ENCODE measurements at places on chromosomes 16 and 17.

DNA sequence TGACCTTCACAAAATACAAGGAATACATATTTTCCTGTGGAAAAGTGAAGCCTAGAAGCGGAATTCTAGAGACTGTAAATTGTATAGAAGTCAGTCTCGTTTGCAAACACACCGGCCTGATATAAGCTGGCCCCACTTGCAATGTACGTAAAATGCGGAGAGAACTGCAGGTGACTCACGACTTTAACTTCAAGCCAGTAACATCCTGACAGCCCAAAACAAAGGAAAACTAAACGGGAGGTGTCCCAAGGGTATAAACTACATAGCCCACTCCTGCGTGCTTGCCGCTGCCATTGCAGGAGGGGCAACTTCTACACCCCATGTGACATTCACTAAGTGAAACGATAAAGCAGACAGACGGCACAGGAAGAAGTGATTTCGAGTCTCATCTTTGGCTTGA is 101.6 kb downstream of the CYTH1 start:
- DNase-seq = peak; percentile 65

DNA sequence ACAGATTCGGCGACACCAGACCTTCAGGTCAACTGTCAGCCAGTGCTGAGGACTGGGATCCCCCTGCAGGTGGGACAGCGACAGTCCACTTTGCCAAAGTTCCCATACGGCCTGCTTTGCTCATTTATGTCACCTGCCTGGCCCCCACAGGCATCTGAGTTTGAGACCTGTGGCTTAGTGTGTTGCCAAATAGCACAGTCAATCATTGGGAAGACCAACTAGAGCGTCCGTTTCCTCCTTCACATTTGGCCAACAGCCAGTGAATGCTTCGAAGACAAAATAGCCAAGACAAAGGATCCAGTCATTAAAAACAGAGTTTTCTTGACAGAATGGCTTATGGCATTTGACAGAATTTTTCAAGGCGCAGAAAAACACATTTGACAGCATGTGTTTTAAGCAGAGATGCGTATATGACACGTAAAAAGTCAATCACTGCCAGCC is 113.8 kb downstream of the ABCC12 start:
- DNase-seq = no peak

GRCh38 chr17:32157225-32157624 is 14.9 kb downstream of the RHOT1 start:
- DNase-seq = peak; percentile 33

DNA sequence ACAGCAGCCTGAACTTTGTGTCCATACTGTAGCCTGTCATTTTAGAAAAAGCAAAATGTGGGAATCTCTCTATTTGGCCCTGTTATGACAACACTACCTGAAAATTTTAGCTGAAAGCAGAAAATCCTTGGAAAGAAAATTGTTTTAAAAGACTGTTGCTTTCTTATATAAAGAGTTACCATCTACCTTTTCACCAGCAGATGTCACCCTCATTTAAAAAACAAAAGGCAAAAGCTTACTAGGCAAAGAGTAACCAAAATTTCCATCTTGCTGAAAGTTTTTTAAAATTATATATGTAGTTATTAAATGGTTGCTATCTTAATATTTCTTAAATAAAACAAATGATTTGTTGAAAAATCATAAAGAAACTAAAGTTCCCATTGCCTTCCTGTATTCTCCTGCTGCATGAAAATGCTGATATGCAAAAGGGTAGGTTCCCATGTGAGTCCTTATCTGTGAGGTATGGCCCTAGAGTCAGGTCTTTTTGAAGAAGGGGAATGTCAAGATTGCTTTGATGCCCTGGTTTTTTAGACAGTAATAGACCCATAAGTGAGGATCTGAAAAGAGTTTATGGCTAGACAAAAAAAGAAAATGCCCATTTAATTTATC is 61.0 kb downstream of the TNRC6C start:
- peak; percentile 67 for DNase-seq

GRCh38 chr17:55842405-55843158 is 91.7 kb downstream of the PCTP start:
- DNase-seq = no peak

- no peak for DNase-seq
These were observed 9.0 kb downstream of the DYNLL2 start for GRCh38 chr17:58092101-58092796.

DNA sequence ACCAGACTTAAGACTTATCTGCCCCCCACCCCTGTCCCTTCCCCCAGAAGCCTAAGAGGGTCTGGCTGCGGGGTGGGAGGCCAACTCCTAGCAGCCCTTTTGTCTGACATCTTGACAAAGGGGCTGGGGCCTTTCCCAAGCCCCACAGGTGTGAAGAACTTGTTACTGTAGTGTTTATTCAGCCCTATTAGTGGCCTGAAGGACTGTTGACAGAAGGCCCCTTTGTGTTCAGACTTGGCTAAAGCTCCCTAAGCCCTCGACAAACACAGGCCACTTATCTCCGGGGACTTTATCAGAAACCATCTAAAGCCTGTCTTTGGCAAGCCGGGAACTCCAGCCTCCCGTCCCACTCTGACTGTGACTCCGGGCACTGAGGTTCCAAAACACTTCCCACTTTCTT is 129.8 kb downstream of the NTN1 start:
- DNase-seq = no peak

GRCh38 chr17:81608082-81608481 is 28.8 kb downstream of the NPLOC4 start:
- no peak for DNase-seq

DNA sequence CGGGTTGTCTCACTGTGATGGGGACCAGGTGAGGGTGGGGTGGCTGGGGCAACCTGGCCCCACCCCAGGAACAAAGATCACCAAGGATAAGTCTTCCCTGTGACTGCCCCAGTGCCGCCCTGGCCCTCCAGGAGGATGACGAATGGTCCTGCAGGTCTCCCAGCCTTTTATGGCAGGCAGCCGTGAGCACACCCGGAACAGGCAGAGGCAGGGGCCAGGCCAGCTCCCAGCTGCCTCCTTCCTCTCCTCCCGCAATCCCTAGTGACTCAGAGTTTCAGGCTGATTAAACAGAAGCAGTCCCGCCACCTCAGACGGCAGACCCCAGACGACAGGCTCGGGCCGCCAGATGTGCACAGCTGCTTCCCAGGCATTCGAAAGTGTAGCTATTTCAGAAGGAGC is 13.3 kb downstream of the JUP start:
- DNase-seq = peak; percentile 94

DNA sequence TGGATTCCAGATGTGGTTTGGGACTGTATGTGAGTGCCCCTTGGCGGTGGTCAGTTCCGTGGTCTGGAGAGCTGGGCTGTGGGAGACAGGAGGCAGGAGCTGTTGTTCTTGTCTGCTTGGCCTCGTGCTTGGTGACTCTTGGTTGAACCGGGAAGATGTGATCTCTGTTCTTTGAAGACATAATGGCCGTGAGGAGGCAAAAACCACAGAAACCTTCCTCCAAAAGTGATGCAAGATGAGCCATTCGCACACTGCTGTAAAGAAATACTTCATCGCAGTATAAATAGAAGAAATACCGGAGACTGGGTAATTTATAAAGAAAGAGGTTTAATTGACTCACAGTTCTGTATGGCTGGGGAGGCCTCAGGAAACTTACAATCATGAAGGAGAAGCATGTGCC is 128.8 kb downstream of the RAP1GAP2 start:
- DNase-seq = no peak

GRCh38 chr16:85678821-85679220 is 9.9 kb downstream of the GINS2 start:
- DNase-seq = no peak

DNA sequence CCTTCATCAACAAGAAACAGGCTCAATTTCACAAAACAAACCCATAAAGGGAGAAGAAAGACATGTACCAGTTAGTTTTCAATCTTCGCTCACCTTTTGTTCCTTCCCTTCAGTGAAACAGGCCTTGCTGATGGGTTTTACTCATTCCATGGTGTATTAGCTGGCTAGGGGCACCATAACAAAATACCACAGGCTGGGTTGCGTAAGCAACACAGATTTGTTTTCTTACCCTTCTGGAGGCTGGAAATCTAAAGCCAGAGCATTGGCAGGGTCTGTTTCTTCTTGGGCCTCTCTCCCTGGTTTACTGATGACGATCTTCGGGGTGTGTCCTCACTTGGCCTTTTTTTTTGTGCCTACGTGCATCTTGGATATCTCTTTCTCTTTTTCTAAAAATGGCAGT is 383.4 kb upstream of the RBFOX1 start:
- no peak for DNase-seq

- no peak for DNase-seq
These were observed 428.4 kb upstream of the CDH5 start for GRCh38 chr16:65938083-65938482.

All from fibroblast of villous mesenchyme (primary cell).